ENCODE measurements at places on chromosomes 13 and 19.

- DNase-seq = no peak
Observed at GRCh38 chr13:94709001-94709834, 3.1 kb downstream of the SOX21 start.

DNA sequence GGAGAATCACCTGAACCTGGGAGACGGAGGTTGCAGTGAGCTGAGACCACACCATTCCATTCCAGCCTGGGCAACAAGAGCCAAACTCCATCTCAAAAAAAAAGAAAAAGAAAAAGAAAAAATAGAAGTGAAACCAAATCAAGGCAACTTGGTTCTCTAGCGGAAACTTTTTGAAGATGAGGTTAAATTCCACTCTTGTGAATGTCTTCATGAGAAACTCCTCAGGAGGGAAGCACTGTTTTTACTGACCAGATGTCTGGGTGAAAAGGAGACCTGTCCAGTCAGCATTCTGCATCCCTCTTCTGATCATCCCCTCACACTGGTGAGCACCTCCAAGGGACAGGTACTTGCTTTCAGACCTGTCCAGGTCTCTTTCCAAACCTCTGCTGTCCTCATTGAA is 15.8 kb downstream of the BRD4 start:
- DNase-seq = peak; percentile 43

DNA sequence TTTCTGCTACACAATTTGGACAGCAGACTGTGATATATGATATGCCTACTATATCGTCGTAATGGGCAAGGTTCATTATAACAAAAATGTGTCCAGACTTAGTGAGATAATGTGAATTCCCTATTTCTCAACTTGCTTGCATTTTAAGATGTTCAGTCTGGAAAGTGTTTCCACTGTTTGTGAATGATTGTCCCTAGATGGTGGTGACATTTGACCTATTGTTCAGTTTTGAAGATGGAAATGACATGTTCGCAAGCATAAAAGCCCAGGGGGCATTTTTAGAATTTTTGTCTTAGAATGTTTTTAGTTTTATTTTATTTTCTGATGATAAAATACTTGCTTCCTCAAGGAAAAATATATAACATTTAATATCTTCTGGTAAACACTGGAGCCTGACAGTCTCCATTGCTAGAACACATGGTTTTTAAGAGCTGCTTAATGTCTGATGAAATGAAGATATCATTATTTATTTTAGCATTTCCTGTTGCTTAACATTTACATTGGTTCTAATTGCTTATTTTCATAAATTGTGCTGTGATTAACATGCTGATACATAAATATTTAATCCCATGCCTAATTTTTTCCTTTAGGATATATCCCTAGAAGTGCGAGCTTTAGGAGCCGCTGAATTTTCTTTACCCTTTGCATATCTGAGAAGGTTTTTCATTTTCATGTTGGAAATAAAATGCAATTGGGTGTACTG is 27.1 kb downstream of the MBNL2 start:
- DNase-seq = no peak

DNA sequence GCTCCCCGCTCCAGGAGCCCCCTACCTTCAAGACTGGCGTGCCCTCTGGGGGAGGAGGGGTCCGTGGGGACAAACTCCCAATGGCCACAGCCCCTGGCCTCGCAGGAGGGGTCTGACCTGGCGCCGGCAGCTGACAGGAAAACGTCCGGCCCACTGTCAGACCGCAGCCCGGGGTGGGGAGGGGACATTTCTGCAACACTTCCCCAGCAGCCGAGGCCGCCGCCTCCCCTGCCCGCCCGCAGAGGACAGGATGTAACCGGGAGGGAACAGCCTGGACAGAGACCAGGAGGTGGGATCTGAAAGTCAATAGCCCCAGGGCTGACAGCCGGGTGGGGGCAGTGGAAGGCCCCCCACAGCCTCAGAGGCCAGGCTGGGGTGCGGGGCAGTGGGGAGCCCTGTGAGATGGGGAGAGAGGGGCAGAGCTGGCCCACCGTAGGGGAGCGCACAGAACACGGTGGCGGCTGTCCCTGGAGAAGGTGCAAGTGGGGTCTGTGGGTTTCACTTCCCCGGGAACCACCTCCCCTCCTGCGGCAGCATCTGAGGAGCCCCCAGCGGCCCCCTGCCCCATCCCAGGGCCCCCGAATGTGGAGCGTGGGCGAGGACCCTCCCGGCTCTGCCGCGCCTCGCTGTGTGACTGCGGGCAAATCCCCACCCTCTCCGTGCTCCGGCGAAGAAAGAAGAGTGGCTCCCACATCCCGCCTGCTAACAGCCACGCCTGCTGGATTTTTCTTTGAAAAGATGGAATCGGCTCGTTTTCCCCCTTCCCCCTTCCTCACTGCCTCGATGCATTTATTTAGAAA is at the start of gene PEAK3:
PEAK3 (minus strand) TSS at position 114 of the 800 bp plus-strand sequence. CDS start 1,244 bp downstream, outside the sequence.
- DNase-seq = peak; percentile 65

- no peak for DNase-seq
Observed at GRCh38 chr19:6090634-6091033, 19.7 kb downstream of the RFX2 start.

DNA sequence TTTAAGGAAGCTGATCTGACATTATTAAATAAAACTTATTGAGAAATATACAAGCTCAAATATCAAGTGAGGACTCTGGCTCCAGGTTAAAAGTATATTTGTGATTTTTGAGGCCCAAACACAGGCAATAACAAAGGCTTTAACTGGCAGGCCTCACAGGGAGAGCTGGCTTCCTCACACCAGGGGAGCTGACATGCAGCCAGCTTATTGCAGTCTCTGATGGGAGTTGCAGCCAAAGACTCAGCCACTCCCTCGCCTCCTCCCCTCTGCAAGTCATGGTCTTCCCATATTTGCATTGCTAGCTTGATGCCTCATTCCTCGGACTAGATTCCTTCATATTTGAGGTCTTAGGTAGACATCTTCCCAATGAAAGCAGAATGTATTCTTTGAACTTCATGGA is 647.1 kb upstream of the SLITRK6 start:
- no peak for DNase-seq

DNA sequence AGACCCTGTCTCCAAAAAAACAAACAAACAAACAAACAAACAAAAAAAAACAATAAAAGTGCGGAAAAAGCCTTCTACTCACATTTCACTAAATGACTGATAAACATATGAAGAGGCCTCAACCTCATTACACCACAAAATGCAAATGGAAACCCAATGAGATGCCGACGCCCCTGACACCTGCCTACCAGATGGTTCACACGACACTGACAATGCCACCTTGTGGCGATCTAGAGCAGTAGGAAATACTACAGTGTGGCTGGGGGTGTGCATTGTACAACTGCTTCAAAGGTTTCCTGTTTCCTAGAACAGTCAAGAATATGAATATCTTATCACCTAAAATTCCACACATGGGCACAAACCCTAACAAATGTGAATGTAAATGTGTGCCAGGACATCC is 14.0 kb downstream of the SCGB2B2 start:
- DNase-seq = no peak

GRCh38 chr19:963486-963951 is 20.6 kb upstream of the WDR18 start:
- DNase-seq = no peak

- no peak for DNase-seq
Observed at GRCh38 chr13:84430015-84430414, 547.7 kb upstream of the SLITRK1 start.

GRCh38 chr13:80560609-80561008 is 219.7 kb upstream of the SPRY2 start:
- DNase-seq = no peak

DNA sequence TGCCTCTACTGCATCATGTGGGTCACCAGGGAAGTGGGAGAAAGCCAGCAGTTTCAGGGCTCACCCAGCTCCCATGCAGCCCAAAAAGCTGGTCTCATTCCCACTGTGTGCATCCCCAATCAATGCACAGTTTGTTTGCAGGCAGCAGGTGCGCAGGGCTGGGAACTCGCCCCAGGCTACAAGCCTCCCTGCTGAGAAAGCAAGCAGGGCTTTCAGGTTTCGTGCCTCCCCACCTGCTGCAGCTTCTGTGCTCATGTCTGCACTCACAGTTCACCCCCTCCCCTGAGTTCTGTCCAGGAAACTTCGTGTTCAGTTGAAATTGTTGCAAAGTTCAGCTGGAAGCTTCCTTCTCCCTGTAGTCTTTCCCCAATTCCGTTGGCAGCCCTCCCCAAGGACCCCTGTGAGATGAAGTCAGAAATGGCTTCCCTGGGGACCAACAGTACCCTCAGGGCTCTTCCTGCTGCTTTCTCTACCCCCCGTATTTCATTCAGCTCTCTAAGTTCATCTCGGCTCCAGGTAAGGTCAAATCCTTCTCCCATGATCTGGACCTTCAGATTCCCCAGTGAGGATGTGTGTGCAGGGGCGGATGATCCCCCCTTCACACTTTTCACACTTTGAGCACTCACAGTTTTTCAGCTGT is 10.3 kb upstream of the KLK3 start:
- no peak for DNase-seq

- no peak for DNase-seq
Observed at GRCh38 chr19:7846155-7846646, 16.2 kb downstream of the EVI5L start.

GRCh38 chr13:106182404-106182803 is 353.1 kb downstream of the EFNB2 start:
- no peak for DNase-seq

- no peak for DNase-seq
Observed at GRCh38 chr19:5030136-5030820, 61.4 kb downstream of the KDM4B start.

GRCh38 chr13:95524264-95524901 is 28.1 kb upstream of the CLDN10 start:
- DNase-seq = peak; percentile 50

DNA sequence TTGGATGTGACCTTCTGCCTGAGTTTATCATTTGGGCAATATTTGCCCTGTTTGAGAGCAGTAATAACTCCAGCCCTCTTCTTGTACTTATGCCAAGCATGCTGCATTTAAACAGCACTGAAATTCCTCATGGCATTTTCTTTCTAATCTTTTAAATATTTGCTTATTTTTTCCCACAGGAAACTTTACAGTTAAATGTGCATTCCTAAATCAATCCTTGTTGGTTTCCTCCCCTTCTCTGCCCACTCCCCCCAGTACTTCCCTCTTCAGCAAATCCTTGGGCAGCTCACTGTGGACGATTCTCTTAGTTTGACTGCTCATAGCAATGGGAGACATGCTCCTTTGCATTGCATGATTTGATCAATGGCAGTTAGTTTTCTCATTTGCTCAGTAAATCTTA is 68.7 kb downstream of the RAP2A start:
- DNase-seq = no peak

DNA sequence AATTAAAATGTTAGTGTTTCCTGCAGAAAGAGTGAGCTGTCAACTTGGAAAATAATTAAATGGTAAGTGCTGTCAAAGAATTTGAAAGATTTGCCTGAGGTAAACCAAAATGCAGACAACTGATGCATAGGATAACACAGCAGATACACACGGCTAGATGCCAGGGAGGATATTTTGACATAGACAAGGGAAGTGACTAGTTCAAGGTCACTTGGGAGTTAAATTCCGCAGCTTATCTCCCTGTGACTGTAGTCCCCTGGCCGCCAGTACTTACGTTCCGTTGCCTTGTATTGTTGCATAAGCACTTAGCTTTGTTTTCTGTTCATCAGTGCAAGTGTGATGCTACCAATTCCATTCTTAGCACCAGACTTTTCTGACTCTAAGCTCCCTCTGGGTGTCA is 247.3 kb upstream of the MAB21L1 start:
- DNase-seq = no peak

DNA sequence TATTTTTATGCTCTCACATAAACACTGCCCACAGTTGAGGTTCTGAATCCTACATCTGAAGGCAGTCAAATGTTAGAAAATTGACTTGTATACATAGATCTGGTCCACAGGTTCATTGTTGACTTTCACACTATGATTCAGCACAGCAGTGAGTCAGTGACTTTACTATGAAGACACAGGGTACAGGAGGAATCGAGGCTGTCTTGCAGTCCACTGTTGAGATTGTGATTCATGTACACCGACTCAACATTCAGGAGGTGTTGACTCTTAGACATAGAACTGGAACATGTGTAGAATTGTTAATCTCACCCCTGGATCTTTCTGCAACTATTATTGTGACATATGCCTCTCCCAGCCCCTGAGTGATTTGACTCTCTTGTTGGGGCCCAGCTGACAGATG is 74.3 kb upstream of the ZNF43 start:
- no peak for DNase-seq

DNA sequence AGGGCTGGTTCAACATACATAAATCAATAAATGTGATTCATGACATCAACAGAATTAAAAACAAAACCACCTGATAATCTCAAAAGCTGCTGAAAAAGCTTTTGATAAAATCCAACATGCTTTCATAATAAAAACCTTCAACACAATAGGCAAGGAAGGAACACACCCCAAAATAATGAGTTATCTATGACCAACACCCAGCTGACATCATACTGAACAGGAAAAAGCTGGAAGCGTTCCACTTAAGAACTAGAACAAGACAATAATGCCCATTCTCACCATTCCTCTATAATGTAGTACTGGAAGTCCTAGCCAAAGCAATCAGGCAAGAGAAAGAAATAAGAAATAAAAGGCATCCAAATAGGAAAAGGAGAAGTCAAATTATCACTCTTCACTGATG is 116.2 kb upstream of the FREM2 start:
- no peak for DNase-seq

GRCh38 chr19:7440188-7440975 is 48.5 kb downstream of the PEX11G start:
- no peak for DNase-seq

- no peak for DNase-seq
Observed at GRCh38 chr19:30227012-30227621, 145.1 kb upstream of the ZNF536 start.

GRCh38 chr13:29909081-29909730 is 58.8 kb upstream of the UBL3 start:
- no peak for DNase-seq

DNA sequence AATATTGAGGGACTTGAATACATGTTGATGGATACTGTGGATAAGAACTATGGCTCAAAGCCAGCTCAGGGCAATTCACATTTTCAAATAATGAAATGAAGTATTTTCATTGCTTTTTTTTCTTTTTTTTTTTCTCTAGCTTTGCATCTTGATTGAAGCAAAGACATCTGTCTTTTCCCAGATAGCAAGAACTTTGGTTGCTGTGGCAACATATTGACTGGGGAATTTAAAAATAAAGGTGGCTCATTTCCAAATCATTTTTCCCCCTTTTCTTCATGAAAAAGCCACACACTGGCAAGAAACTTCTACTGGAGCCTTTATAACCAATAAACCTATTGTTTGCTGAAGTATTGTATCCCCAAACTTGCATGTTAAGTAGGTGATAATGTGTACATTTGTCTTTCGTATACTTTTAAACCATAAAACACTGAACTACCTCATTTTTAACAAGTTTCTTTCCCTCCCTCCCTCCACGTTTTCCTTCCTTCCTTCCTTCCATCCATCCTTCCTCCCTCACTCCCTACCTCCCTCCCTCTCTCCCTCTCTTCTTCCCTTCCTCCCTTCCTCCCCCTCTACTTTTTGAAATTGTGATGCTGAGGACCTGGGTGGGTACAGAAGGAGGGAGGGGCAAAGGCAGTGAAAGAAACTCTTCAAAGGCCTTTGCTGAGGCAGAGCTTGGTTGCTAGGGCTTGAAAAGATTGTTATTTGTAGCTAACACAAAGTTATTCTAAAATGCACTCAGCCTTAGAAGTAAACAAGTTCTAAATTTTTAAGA is 343.5 kb upstream of the SPRY2 start:
- no peak for DNase-seq

GRCh38 chr13:105863300-105863920 is 672.1 kb downstream of the EFNB2 start:
- no peak for DNase-seq
